ENCODE measurements at places on chromosomes 11 and 22. TPM values are rescaled to one million over a fixed set of nuclear protein-coding genes. Genes with fewer than 3 reads are reported as not detected.

The ME3 gene
- total RNA-seq, result 20.3 TPM

The SAA4 gene
- 0.86 TPM for total RNA-seq

The TSPAN18 gene
- 3.4 TPM for total RNA-seq

The OR5P2 gene
- not detected for total RNA-seq

The EXT2 gene
- 53.2 TPM for total RNA-seq

The SAA1 gene
- total RNA-seq, result 3.7 TPM

The ENTHD1 gene
- not detected for total RNA-seq

The TOMT gene
- total RNA-seq, result not detected

The CHRM1 gene
- 1.8 TPM for total RNA-seq

The OR52H1 gene
- total RNA-seq, result not detected

The CBLIF gene
- total RNA-seq, result not detected

The WBP2NL gene
- total RNA-seq, result 1.1 TPM

The RBX1 gene
- 37.7 TPM for total RNA-seq

The INS gene
- not detected for total RNA-seq

The KIRREL3 gene
- 0.64 TPM for total RNA-seq

The MFRP gene
- total RNA-seq, result not detected

The RAB36 gene
- total RNA-seq, result 0.98 TPM

The GGT5 gene
- 3.7 TPM for total RNA-seq

The BLID gene
- total RNA-seq, result not detected

The DNAJB13 gene
- total RNA-seq, result not detected

The CARD16 gene
- total RNA-seq, result 35.9 TPM

The PRR33 gene
- not detected for total RNA-seq

The CELSR1 gene
- total RNA-seq, result 7.8 TPM

The CHKB gene
- total RNA-seq, result 89.7 TPM

The RAB39A gene
- 1.2 TPM for total RNA-seq

The TRIM34 gene
- 6.2 TPM for total RNA-seq

The TEX54 gene
- not detected for total RNA-seq

The HRAS gene
- 38.4 TPM for total RNA-seq

The HMGXB4 gene
- 23.9 TPM for total RNA-seq

The BIK gene
- 31.4 TPM for total RNA-seq

The HORMAD2 gene
- not detected for total RNA-seq

The PIWIL4 gene
- total RNA-seq, result 6.3 TPM

The PHOX2A gene
- total RNA-seq, result 0.37 TPM

The PTPN5 gene
- total RNA-seq, result 0.19 TPM

The FAM180B gene
- not detected for total RNA-seq

The MRGPRX3 gene
- total RNA-seq, result not detected

The NXPE1 gene
- 217 TPM for total RNA-seq

The FIBP gene
- total RNA-seq, result 53.5 TPM

The OR51E1 gene
- total RNA-seq, result 1.0 TPM

The RIC3 gene
- 2.0 TPM for total RNA-seq

The OR8K5 gene
- total RNA-seq, result not detected

The DDI1 gene
- total RNA-seq, result not detected

The CBX7 gene
- 15.0 TPM for total RNA-seq

The RAB3IL1 gene
- total RNA-seq, result 5.9 TPM

The C22orf31 gene
- 0.32 TPM for total RNA-seq

The TRPC6 gene
- 0.37 TPM for total RNA-seq

Data from colonic mucosa (tissue), 4 donors.